ENCODE measurements at places on chromosomes 2 and 18. TPM values are rescaled to one million over a fixed set of nuclear protein-coding genes. Genes with fewer than 3 reads are reported as not detected.

Gene RFX8
- not detected for total RNA-seq

Gene TANK
- total RNA-seq, result 25.8 TPM

Gene DQX1
- not detected for total RNA-seq

DNA sequence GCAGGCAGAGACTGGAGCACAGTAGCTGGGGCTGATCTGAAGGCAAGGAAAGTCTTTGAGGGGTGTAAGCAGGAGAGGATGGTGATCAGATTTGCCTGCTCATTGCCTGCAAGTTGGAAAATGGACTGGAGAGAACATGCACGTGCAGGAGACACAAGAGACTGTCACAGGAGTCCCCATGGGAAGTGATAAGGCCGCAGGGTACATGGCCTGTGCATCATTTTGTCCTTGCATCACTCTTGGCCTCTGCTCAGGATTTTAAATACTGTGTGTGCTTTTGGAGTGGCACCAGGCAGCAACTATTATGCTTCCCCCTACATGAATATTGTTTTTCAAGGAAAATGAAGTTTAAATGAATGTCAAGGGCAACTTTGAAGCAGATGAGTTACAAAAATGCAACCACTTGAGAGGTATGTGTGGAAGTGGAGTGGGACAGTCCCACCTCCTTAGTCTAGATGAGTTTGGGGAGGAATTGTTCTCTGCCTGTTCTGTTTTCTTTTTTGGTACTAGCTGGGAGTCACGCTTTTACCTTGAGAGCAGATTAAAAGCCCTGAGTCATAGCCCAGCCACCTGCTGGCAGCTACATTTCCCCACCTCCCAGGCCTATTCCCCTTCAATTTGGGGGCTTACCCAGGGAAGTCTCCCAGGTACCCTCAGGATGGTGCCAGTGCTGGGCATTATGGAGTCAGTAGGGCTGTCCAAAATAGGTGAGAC is 19.3 kb downstream of the MAPK4 start:
- no peak for DNase-seq

Gene OSBPL1A
- 24.7 TPM for total RNA-seq

Measured in epithelial cell of proximal tubule (primary cell).